ENCODE measurements at places on chromosomes 5 and 9.

DNA sequence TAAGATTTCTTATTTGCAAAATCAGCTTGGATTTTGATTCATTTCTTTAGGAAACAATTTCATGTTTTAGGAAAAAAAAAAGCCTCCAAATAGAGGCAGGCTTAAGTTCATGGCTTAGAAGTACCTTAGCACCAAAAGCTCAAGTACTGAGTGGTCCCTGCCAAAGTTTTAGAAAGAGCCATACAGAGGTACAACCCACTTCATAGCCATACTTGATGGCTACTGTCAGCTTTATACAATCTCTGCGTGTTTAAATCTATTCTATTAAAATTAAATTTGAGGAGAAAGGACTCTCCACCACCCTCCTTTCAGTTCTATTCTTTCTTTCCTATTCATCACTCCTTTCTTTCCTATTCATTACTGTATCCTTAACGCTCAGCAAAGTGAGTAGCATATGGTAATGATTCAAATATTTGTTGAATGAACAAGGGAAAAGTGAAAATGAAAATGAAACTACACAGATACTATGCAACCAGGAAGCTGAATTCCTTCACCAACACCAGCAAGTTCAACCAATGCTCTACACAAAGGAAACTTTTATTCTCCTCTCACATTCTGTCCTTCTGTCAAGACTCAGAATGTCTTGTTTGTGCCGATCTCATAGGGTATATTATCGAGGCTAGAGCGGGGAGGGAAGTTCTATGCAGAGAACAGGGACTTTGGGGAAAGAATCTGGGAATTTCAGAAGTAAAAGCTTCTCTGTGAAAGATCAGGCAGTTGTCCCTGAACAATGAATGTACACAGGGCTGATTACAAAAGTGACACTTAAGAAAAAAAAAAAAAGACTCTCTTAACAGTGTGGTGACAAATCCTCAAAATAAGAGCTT is 138.6 kb upstream of the SPEF2 start:
- peak; percentile 22 for DNase-seq

DNA sequence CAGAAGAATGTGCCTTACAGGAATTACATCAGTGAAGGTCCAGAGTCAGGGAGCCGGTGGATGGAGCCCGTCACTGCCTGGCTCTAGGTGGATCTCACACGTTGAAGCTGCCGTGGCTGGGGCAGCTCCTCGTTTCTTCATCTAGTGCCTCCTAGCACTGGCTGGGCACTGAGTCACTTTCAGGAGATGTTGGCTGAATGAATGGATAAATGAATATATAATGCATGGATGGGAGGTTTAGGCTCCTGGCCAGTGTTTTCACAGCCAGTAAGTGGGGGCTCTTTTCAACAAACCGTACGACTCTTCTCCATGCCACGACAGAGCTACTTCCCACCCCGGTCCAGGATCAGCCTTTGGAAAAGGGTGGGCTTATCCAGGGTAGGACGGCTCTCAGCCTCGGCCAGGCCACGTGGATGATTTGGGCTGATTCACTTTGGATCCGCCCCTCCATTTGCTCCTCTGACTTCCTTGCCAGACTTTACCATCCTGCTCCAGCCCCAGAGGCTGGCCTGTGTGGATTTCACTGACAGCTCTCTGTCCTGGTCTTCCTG is 1.3 kb upstream of the SH3PXD2B start:
- no peak for DNase-seq

GRCh38 chr5:168359820-168360460 is 68.5 kb downstream of the WWC1 start:
- DNase-seq: no peak

DNA sequence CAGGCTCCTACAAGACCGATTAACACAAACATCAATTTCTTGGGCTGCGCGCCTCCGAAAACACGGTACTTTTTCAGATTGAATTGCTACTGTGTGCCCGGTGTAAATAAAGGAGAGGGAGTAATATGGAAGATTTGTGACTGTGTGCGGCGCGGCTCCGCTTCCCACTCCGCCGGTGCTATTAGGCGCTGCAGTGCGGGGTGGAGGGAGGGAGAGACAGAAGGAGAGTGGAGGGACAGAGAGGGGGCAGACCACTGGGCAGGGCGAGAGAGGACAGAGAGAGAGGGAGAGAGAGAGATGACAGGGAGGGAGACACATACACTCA is 24.7 kb upstream of the RNU6ATAC start:
- peak; percentile 68 for DNase-seq

- DNase-seq: no peak
Measured at GRCh38 chr5:176587398-176587797, 22.6 kb downstream of the GPRIN1 start.
